ENCODE measurements at places on chromosomes 4 and X. TPM values are rescaled to one million over a fixed set of nuclear protein-coding genes. Genes with fewer than 3 reads are reported as not detected.

DNA sequence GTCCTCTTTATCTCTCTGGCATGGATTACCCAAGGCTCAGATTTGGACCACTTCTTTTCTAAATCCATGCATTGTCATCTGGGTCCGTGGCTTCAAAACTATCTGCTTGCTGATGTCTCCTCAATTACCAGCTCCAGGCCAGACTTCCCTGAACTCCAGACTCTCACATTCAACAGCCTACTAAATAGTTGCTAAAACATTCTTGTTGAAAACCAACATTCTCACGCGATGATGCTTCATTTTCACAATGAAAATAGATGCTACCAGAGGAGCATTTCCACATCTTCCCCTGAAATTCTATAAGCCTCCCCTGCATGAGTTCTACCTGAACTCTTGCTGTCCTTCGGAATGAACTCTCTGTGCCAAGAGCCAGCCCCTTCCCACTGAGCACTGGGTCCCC lies 5.2 kb upstream of the TLR6 start:
- DNase-seq, result no peak
- no peaks in the 10 kb centered on the region for H3K36me3 ChIP-seq
- no peaks in the 10 kb centered on the region for H3K27me3 ChIP-seq
- H3K27ac ChIP-seq, result no peak overlapping the region
- H3K4me3 ChIP-seq, result no peak overlapping the region

PPID gene
- 15.5 TPM for total RNA-seq

DNA sequence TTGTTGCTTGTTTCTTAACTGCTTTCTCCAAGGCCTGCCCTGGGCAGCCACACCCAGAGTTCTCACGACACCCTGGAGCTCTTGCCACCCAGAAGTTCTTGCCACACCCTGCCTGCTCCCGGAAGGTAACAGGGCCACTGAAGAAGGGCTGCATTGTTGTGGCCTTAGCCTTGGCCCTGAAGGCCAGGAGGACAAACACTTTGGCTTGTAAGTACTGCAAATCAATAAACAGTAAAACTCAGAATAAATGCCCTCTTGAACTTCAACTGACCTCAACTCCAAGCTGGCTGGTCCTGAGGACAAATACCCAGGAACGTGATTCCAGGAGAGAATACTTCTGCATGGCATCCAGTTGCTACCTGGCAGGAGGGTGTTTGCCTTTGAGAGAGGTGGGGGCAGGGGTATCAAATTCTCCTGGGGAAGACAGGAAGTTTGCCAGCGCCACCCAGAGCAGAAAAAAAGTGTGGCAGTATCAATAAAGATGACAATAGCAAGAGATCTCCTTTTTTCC lies 54.1 kb downstream of the TLR10 start:
- H3K4me3 ChIP-seq, result no peak overlapping the region
- no peaks in the 10 kb centered on the region for H3K36me3 ChIP-seq
- no peaks in the 10 kb centered on the region for H3K27me3 ChIP-seq
- no peak overlapping the region for H3K27ac ChIP-seq
- peak; percentile 62 for DNase-seq

PPP1R2C gene
- not detected for total RNA-seq

SCRG1 gene
- not detected for total RNA-seq

Measured in body of pancreas (tissue), 4 donors.